SHP77 treated with DMSO at 0.1 percent for 48 hours (cell line): ENCODE measurements at places on chromosomes 16 and 17.
A peak's percentile ranks its signal among the peaks of the same experiment; 100 is the strongest.

DNA sequence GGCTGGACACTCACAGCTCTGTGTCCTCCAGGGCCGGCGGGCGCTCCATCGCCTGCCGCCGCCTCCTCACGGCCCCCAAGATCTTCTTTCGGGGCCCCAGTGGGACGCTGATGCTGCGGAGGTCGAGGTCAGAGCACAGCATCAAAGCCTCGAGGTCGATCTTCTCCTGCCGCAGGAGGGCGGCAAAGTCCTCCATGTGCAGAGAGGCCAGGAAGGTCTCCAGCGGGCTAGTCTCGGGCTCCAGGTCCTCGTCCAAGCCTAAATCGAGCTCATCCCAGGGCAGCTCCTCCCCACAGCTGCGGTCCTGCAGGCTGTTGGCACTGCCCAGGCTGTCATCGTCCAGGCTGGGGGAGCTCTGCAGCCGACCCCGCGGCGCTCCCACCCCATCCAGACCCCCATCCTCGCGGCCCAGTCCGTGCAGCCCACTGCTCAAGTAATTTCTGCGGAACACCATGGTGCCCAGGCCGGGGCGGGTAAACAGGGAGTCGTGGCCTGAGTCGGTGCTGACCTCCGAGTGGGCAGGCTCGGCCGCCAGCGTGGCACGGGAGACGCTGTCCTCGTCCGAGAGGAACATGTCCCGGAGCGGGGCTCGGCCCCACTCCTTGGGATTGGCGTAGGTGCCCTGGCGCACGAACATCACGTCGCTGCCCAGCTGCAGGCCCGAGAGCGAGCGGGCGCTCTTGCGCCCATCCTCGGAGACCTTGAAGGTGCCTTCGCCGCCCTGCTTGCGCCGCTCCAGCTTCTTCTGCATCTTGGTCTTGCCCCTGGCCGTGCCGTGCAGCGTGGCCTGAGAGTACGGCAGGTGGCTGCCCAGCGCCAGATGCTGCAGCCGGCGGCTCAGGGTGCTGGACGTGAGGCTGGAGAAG is 3.4 kb downstream of the USH1G start:
- DNase-seq = no peak

DNA sequence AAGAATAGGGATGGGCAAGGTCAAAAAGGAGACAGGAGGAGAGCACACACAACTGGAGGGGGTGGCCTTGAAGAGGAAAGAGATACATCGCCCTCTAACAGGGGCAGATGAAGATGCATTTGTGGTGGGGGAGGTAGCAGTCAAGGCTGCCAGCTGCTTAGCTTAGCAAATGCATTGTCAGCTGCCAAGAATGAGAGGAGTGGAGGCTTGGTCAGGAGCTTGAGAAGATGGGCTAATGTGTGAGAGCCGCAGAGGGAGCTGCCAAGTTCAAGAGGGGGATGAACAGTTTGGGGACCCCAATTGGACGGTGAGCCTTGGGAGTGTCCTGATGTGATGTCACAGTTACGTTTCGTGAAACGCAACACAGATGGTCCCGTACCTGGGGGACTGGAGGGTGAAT is 28.9 kb upstream of the GNA13 start:
- DNase-seq = no peak

GRCh38 chr16:89097392-89097772 is 3.7 kb downstream of the ACSF3 start:
- DNase-seq = no peak

DNA sequence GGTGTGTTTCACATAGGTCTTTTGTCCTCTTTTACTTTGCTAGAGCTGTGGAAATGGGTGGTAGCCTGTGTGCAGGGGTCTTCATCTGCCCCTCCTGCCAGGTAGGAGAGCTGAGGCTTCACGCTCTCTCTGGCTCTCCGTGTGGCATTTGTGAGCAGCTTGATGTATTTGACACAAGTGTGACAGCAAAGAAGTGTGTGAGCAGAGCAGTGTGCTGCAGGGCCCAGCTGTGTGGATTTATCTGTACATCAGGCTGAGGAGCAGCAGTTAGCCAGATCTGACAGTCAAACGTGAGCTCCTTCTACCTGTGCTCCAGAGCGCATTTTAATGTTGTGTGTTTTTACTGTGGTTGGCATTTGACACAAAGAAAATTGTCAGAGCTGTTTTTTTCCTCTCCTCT is 101.8 kb downstream of the FTO start:
- DNase-seq = no peak

GRCh38 chr16:89184933-89185794 is 13.6 kb downstream of the CDH15 start:
- no peak for DNase-seq

GRCh38 chr16:65121870-65122723 is at the start of gene CDH11:
Gene CDH11, minus strand, starts transcription at chr16:65122063. Its CDS starts 117,194 bp downstream, at chr16:65004869.
- DNase-seq = no peak

DNA sequence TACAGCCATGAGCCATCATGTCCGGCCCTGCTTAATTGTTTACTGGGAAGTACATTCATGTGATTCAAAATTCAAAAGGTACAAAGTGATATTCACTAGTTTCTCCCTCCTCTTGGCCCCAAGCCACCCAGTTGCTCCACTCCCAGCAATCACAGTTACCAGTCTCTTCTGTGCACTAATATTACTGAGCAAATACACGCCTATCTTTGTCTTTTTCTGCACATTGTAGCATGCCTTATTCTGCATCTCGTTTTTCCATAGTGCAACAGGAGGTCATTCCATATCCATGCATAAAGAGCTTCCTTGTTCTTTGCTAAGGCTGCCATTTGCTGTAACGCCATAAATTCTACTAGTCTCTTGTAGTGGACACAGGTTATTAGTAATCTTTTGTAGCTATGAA is 2.2 kb upstream of the ALOX15 start:
- DNase-seq = no peak

GRCh38 chr17:73446617-73447016 is 134.8 kb upstream of the CDC42EP4 start:
- DNase-seq = no peak

DNA sequence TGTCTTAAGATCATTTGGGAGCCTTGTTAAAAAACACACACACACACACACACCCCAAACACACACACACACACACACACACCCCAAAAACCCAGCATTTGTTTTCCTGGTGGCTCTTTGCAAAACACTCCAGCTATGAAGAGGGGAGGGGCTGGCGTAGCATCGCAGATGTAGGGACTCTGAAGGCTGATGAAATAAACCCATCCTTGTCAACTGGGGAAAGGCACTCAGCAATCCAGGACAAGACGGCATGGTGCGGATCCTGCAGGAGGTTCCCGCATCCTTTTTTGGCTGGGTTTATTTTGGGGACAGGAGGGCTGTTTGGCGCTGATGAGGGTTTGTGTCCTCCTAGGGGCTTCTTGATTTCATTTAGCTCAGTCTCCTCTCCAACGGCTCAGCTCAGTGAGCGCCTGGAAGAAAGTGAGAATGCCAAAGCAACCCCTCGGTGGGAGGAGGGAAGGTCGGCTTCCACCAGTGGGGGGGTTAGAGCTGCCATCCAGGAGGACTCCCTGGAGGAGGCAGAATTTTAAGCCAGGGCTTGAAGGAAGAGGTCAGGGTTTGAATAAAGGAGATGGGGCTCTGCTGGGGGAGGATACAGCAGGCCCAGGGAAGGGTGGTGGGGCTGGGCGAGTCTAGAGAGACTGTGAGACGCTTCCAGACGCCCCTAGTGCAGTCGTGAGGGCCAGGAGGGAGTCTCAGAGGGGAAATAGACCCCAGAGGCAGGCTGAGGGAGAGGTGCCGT is 12.4 kb upstream of the GSE1 start:
- DNase-seq = no peak

GRCh38 chr16:11619327-11619851 is 32.7 kb upstream of the LITAF start:
- no peak for DNase-seq

DNA sequence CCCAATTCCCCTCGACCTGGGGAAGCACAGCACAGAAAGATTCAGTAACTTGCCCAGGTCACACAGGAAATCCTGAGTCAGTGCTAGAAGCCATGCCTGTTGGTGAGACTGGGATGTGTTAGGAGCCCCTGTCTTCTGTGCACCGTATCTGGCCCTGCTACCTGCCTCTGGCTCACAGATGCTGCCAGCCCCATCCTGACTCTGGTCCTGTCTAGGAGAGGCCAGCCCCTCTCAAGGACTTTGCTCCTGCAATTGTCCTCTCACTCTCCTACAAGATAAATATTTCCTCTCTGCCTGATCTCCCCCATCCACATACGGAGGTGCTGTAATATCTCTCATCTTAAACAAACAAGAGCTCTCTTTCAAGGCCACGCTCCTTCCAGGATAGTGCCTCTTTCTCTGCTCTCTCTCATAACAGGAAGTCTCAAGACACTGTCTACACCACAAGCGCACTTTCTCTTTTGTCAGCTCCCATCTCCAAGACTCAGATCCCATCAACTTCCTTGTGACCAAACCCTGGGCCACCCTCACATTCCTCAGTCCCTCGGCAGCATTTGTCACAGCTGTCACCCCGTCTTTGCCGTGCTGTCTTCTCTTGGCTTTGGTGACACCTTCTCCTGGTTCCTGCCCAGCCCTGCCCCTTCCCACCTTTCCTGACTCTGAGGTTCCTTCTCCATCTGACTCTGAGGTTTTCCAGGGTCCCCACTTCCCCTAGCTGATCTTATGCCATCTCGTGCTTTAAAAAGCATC is 1.9 kb downstream of the SLC13A2 start:
- DNase-seq = no peak

DNA sequence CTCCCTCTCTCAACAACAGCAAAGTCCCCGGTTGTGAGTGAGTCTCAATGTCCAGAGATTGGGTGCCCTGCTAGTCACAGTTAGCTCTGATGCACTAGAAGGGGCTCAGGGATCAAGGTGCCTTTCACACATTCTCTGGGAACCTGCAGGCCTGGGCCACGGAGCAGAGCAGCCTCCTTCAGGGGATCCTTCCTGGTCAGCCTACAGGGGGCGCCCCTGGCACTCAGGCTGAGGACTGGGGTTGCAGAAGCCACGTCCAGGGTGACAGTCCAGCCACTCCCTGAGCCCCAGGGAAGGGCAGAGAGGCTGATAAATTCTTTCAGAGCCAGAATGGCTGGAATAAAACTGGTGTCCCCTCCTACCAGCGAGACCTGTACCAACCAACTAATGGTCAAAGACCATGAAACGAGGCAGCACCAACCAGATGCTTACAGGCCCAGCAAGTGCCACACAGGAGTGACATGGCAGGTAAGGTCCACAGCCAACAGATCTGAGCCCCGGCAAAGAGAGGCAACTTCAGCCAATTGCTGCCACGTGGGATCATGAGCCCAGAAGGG is 43.5 kb downstream of the ST3GAL2 start:
- peak; percentile 5 for DNase-seq

DNA sequence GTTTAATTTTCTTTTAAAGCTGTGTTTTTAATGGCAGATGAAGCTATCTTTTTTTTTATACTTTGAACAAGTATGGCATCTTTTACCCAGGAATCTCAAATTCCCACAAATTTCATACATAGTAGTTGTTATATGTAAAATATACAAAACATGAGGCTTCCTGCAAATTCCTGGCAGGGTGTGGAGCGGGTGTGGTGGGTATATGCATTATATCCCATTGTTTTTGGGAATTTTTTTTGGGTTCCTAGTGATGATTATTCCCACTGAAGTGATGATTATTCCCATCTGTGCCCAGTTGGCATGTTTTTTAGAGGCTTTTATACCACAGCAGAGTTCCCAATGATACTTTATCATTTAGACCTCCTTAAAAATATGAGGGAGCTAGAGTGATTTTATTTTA is 320.4 kb downstream of the ZFHX3 start:
- DNase-seq = no peak

DNA sequence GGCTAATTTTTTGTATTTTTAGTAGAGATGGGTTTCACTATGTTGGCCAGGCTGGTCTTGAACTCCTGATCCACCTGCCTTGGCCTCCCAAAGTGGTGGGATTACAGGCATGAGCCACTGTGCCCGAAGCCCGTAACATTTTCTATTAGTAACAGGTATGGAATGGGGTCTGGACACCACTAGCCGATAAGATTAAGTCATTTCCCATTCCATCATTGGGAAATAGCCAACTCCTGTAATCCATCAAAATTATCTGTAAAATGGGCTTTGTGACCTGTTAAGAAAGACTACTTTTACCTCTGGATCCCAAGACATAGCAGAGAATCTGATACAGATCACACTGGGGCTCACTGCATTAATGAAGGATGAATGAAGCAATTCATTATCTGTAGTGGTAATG is 3.9 kb upstream of the LUC7L3 start:
- DNase-seq = no peak

DNA sequence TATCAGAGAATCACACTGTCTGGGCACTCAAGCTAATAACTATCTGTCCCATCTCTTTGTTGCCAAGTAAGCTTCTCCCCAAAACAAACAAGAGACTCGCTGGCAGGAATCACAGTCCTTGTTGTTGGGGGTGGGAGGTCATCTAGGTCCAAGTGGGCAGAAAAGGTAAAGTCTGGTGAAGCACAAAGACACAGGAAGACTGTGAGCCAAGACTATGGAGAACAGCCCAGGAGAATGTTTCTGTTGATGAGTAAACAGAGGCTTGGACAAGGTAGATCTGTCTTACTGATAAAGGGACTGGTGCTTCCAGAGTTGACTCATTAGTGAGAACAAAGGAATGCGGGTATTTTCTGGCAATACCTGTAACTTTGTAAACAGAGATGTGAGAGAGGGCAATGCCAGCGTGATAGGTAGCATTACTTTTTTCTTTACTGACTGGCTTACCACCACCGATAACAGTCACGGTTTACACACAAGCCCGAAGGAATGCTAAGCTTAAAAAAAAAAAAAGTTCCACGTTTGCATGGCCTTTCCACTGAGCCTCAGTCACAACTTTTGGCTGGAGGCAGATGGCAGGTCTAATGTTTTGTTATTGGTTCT is 11.5 kb upstream of the MMD start:
- no peak for DNase-seq

- no peak for DNase-seq
These were observed 773 bp downstream of the BLTP2 start for GRCh38 chr17:28643983-28644786.

- no peak for DNase-seq
These were observed 224.7 kb upstream of the IRX3 start for GRCh38 chr16:54511222-54511731.

- no peak for DNase-seq
These were observed 64.1 kb downstream of the PLD6 start for GRCh38 chr17:17141860-17142552.

GRCh38 chr16:19831678-19832077 is 53.0 kb downstream of the GPRC5B start:
- no peak for DNase-seq

GRCh38 chr17:15000661-15001060 is 264.5 kb downstream of the PMP22 start:
- no peak for DNase-seq
